ENCODE measurements at places on chromosomes 5 and 9. TPM values are rescaled to one million over a fixed set of nuclear protein-coding genes. Genes with fewer than 3 reads are reported as not detected.

Gene ANKRD31
- 0.65 TPM for total RNA-seq

Gene BASP1
- total RNA-seq, result 203 TPM

Gene C5orf52
- not detected for total RNA-seq

Gene CCL27
- total RNA-seq, result not detected

Gene ERAP2
- 53.6 TPM for total RNA-seq

Measured in articular chondrocyte of knee joint (primary cell).